ENCODE measurements at places on chromosomes 1 and 21. TPM values are rescaled to one million over a fixed set of nuclear protein-coding genes. Genes with fewer than 3 reads are reported as not detected.

SPATA21 gene
- not detected for total RNA-seq

FAM131C gene
- 1.2 TPM for total RNA-seq

DNA sequence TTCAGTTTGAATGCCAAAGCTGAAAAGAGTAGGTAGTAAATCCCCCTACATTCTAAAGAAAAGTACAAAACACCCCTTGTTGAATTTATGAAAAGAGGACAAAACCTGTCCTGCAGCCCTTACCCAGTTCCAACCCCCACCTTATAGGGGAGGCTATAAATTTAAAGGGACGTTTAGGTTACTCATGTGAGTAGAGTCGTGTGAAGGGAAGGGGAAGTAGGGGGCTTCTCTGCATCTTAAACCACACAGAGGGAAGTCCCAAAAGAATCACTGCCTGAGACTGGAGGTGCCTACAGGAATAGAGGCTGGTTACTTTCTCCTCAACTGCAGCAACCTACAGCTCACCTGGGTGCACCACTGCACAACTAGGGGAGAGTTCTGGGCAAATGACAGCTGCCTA, 36.7 kb upstream of the KIRREL1 start:
- no peak for DNase-seq

CIART gene
- total RNA-seq: 8.1 TPM

- no peak for DNase-seq
Observed at GRCh38 chr1:66778969-66779368, 22.1 kb downstream of the INSL5 start.

DNA sequence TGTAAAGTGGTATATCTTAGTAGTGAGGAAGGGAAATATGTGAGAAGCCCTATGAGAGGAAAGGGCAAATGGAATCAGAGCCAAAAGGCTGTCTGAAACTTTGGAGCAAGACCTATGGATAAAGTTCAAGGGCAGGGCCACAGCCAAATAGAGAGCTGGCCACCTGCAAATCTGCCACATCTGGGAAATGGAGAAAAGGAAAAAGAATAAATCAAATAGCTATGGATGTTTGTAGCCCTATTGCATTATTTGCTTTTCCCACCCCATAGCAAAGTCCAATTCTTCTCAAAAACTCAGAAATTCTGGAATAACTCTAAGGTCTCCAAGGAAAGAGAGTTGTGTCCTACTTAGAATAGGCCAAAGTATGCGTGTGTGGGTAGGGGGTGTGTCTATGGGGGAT, 4.0 kb upstream of the HLX start:
- DNase-seq: no peak

APCS gene
- not detected for total RNA-seq

DNA sequence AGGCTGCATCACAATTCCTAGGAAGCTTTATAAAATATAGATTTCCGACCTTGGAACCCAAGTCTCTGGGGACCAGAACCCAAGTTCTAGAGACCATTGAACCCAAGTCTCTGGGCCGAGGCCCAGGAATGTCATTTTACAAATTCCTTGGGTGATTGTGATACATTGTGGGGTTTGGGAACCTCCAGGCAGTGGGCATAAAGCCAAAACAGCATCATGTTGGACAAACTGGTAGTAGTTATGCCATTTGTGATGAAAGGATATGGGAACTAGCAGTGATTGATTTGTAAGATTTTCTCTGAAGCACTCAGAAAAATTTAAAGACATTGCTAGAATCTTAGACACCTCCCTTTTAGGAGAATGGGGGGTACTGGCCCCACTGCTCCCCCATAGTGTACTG, 160.2 kb downstream of the HIVEP3 start:
- DNase-seq: no peak

VTCN1 gene
- not detected for total RNA-seq

CYB561D1 gene
- total RNA-seq: 7.7 TPM

GRCh38 chr1:205211839-205212536, 486 bp upstream of the DSTYK start:
- no peak for DNase-seq

DNA sequence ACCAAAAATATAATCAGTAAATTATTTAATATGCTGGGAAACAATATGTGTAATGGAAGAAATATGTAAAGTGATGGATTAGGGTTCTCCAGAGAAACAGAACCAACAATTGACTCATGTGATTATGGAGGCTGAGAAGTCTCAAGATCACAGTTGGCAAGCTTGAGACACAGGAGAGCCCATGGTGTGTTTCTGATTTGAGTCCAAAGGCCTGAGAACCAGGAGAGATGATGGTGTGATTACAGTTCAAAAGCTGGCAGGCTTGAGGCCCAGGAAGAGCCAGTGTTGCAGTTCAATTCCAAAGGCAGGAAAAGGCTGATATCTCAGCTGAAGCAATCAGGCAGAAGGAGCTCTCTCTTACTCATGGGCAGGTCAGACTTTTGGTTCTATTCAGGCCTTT, 138.8 kb upstream of the NBPF11 start:
- no peak for DNase-seq

TRIM17 gene
- 6.7 TPM for total RNA-seq

EFNA1 gene
- 54.0 TPM for total RNA-seq

MX1 gene
- 5.6 TPM for total RNA-seq

DNA sequence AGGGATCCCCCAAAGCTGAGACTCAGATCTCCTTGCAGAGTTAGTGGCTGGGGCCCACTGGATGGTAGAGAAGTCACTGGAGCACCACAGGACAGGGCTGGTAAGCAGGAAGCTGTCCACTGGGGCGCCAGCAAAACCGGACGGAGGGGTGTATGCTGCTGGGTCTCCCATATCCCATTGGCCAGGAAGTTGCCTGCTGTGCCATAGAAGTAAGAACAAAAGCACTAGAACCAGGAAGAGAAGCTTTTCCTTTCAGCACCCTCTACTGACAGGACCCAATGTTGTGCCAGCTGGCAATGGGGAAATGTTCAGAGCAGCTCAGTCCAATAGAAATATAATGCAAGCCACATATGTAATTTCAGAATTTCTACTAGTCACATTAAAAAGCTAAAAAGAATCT, 146.6 kb downstream of the SPATA46 start:
- no peak for DNase-seq

GRCh38 chr1:150545486-150546032, 3.6 kb upstream of the ADAMTSL4 start:
- DNase-seq: no peak

MMEL1 gene
- not detected for total RNA-seq

DNA sequence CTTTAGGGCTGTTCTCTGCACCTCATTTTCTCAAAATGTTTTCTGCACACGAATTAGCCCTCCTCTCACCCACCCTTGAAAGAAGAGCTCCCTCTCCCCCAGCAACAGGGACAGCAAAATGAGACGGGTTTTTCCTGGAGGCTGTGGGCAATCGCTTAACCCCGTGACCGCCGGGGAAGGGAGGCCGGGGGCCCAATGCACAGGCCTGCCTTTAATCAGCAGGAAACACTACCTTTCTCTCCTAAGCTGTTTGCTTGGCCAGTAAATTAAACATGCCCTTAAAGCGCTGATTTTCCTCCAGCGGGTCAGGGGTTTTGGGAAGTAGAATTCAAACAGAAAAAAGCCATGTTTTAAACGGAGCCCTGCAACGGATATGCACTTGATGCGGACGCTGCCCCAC, 114.4 kb downstream of the PRDM16 start:
- no peak for DNase-seq

DNA sequence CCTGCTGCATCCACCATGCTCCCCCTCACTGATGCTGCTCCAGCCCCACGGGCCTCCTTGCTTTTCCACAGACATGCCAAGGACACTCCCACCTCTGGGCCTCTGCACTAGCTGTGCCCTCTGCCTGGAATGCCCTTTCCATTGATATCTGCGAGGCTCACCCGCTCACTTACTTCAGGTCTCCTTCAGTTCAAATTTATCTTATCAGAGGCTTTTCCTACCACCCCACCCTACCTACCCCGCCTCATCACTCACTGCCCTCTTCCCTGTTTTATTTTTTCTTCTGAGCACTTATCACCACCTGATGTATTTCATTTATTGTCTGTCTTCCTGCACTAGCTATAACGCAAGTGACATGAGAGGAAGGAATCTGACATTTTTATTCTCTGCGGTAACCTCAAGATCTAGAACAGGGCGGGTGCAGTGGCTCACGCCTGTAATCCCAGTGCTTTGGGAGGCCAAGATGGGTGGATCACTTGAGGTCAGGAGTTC, 7.0 kb downstream of the HSPG2 start:
- DNase-seq: no peak

- no peak for DNase-seq
Observed at GRCh38 chr1:248788327-248788726, 32.8 kb upstream of the LYPD8 start.

S100A4 gene
- total RNA-seq: 4.3 TPM

DNA sequence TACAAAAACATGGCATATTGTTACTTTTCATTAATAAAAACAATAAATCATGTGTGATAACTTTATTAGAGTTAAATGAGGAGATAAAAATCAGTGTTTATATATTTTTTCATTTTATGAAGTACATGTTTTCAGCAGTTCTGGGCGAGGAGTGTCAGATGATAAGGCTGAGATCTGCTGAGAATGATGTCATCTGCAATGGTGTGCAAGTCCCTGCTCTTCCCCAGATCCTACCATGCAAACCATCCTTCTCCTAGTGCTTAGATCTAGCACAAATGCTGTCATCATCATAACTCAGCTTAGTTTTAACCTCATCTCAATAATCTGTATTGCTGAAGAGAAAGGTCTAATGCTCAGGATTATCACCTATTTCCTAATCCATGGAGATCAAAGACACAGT, 214.4 kb upstream of the DAB1 start:
- DNase-seq: no peak

DNA sequence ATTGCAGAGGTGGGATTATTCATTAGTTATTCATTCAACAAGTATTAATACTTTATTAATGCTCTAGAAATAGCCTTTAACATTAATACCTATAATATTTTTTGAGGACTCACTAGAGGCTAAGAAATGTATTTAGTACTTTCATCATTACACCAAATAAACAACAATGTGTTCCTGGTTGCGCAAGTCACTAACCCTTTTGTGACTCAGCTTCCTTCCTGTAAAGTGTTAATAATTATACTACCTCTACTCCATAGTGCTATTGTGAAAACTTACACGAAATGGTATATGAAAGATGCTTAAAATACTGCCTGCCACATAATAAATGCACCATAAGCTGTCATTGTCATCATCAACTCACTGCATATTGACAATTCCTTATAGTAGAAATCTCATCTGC, 431.0 kb downstream of the DPYD start:
- peak; percentile 60 for DNase-seq

C1orf141 gene
- not detected for total RNA-seq

DNA sequence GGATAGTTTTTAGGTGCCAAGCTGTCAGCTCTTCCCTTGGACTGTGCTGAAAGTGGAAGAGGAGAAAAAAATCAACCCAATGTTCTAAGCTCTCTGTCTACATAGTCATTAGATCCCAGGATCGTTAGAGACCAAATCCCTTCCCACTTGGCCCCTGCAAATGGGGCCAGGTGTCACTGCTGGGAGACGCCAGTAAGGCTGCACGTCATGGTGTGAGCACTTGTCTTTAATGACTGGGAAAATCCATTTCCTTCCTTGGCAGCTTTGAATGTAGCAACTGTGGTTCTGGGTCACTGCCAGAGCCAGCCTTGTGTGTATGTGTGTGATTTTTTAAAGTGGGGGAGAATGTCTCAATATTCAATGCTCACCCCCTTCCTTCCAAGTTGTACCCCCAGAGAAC, 59.9 kb downstream of the MAN1C1 start:
- peak; percentile 8 for DNase-seq

LRRC39 gene
- total RNA-seq: 0.17 TPM

HES3 gene
- not detected for total RNA-seq

DNA sequence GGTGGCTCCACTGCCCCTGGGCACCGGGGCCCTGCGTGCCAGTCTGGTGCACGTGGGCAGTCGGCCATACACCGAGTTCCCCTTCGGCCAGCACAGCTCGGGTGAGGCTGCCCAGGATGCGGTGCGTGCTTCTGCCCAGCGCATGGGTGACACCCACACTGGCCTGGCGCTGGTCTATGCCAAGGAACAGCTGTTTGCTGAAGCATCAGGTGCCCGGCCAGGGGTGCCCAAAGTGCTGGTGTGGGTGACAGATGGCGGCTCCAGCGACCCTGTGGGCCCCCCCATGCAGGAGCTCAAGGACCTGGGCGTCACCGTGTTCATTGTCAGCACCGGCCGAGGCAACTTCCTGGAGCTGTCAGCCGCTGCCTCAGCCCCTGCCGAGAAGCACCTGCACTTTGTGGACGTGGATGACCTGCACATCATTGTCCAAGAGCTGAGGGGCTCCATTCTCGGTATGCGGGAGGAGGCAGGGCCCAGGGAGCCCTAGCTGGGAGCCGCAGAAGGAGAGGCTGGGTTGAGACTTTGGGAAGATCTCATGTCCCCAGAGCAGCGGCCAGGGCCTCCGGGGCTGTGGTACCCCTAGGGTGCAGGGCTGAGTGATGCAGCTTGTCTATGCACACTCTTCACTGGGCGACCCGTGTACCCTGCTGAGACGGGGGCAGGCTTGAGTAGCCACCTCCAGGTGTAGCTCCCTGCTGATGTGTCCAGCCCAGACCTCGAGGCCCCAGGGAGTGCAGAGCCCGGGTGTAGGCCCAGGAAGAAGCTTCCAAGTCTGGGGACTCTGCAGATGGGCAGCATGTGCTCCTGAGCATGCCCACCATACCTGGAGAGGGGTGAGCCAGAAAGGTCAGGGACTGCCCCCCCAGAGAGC, 1.8 kb downstream of the VWA1 start:
- no peak for DNase-seq

DNA sequence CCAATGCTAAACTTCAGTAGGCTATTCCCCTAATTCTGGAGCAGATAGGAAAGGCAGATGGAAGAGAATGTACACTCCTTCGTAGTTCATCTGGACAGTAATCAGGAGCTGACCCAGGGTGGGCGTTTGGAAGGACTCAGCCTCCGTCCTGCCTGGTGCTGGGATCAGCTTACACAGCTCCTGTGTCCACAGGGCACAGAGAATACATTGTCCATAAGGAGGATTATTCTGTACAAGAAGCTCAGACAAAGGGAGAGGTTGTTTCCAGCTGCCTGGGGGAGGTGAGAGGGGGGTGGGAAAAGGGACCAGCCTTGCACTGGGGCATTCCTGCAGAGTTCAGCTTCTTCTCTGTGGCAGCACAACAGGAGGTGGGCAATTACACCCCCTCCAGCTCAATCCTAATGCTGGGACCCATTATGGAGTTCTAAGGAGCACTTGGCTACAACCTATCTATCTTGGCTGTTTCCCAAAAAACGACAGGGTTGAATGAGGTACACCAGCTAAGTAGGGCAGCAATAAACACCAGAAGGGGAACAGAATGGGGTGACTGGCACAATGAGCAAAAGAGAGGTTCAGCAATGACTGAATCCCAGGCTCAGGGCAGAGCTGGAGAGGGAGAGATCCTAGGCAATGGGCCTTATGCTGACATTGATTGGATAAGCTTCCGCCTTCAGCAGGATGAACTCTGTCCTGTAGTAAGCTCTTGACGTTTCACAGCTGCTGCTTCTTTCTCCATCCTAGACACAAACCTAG, 7.4 kb downstream of the MED8 start:
- no peak for DNase-seq

SERPINC1 gene
- 0.17 TPM for total RNA-seq

SLAMF9 gene
- total RNA-seq: not detected

- DNase-seq: no peak
Observed at GRCh38 chr1:220789532-220790147, 2.9 kb downstream of the MTARC1 start.
